Fibroblast of skin of left biceps (primary cell): ENCODE measurements at places on chromosomes 3 and 15.

GRCh38 chr3:62493109-62493801 lies 119.9 kb upstream of the FEZF2 start:
- DNase-seq: no peak

DNA sequence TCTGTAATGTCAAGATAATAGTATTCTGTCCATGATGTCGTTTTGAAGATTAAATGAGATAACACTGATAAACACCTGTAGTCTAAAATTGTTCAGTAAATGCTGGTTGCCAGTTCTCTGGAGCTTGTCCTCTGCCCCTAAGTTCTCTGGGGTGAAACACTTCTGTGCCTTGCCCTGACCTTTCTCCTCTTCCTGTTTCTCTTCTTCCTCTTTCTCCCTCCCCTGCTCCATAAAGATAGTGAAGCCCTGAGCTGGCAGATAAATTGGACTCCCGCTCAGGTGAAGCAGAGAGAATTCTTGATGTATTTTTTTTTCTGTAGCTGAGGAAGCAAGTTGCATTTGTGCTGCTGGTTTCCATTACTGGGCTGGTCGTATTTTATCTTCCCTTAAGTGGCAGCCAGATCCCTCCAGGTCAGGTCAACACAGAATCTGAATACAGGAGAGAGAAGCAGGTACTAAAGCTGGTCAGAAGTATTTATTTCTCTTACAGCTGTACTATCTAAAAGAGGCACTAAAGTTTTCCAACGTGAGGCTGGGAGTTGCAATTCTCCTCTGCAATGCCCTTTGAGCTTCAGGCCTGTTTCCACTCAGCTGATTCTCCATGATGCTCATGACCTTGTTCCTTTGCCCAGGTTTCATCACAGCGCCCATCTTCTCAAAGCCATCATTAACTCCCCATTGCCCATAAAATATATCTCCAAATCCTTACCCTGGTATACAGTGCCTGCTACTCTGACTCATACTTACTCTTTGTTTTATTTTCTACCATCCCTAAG lies 319.3 kb upstream of the CFAP20DC start:
- no peak for DNase-seq

DNA sequence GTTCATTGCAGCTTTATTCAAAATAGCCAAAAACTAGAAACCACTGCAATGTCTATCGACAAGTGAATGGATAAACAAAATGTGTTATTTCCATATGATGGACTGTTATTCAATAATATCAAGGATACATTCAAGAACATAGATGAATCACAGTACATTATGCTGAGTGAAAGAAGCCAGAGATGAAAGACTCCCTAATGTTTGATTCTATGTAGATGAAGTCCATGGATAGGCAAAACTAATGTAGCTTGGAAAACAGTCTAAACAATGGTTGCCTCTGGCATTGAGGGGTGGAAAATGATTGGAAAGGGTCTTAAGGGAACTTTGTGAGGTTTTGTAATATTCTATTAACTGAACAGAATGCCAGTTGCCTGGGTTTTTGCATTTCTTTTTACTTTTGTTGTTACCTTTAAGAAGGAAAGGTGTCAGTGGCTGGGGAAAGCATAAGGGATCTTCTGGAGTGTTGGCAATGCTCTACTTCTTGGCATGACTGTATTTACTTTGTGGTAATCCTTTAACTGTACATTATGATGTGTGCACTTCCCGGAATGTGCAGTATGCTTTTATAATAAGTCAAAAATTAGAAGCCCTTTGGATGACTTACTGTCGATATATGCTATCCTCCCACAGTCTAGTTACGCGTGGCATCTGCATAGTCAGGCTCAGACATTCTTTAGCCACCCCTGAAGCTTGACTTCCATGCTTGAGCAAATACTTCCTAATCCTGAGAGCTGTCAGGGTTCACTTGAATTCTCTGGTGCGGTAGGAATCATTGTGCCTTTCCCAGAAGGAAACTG lies 20.5 kb upstream of the ATP10A start:
- DNase-seq: peak; percentile 92

- DNase-seq: peak; percentile 50
Measured at GRCh38 chr15:90660195-90660998, 56.7 kb upstream of the BLM start.

- DNase-seq: no peak
Measured at GRCh38 chr15:81562986-81563385, 189.0 kb upstream of the TMC3 start.

GRCh38 chr3:5197470-5198312 lies 10.2 kb downstream of the EDEM1 start:
- DNase-seq: no peak

DNA sequence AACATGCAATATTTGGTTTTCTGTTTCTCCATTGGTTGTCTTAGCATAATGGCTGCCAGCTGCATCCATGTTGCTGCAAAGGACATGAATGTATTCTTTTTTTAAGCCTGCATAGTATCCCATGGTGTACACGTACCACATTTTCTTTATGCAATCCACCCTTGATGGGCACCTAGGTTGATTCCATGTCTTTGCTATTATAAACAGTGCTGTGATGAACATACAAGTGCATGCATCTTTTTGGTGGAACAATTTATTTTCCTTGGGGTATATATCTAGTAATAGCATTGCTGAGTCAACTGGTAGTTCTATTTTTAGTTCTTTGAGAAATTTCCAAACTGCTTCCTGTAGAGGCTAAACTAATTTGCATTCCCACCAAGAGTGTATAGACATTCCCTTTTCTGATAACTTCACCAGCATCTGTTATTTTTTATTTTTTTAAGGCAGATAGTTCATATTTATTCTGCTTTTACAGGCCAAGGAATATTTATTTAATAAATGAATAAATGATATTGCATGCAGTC lies 62.4 kb upstream of the NPHP3 start:
- DNase-seq: no peak

DNA sequence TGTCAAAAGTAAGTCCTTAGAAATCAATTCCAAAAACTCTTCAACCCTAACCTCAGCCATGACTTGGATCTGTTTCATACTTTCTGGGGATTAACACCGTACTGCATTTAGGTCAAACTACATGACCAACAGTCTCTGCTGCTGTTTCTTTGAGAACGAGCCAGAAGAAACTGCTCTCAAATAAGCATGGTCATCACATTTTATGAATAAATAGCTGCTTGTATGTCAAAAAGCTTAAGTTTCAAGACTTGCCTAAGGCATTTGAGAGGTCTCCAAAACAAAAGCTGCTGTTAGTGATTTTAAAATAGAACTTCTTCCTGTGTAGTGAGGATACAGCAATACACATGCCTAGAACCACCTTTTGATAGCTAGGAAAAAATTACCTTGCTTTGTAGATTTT lies 166.3 kb upstream of the CHRM5 start:
- DNase-seq: no peak
